ENCODE measurements at places on chromosomes 5 and 9.

DNA sequence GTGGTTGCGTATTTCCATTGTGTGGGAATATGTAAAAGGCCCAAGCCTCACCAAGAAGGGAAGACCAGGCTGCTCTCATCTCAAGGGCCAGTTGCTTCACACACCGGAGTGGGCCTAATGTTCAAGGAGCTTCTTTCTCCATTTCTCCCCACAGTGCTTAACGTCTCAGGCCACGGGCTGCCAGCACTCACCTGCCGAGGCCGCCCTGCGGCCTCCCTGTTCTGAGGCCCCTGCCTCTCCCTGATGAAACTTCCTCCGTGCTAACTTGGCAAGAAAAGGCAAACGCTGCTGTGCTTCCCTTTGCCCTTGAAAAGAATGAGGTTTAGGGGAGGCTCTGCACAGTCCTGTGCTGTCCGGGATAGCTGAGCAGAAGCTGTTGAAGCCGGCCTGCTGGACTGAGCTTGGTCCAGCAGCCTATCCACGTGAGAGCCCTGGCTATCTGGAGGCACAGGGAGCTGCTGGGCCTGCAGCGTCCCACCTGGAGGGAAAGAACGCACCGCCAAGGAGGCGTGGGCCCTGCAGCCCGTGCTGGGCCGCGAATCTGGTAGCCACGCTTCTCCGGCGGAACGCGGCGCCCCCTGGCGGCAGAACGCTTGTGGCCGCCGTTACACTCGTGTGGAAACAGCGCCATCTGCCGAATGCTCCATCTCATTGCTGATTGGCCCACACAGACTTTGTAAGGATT, 73.5 kb upstream of the PRSS3 start:
- peak; percentile 80 for DNase-seq

- no peak for DNase-seq
Observed at GRCh38 chr9:125495172-125496119, 211.6 kb downstream of the MAPKAP1 start.

- no peak for DNase-seq
Observed at GRCh38 chr5:149561848-149562247, 10.6 kb upstream of the CSNK1A1 start.

GRCh38 chr9:126838055-126838811, 22.2 kb upstream of the ZBTB34 start:
- no peak for DNase-seq

- DNase-seq: no peak
Observed at GRCh38 chr5:5104550-5104949, 35.6 kb upstream of the ADAMTS16 start.

DNA sequence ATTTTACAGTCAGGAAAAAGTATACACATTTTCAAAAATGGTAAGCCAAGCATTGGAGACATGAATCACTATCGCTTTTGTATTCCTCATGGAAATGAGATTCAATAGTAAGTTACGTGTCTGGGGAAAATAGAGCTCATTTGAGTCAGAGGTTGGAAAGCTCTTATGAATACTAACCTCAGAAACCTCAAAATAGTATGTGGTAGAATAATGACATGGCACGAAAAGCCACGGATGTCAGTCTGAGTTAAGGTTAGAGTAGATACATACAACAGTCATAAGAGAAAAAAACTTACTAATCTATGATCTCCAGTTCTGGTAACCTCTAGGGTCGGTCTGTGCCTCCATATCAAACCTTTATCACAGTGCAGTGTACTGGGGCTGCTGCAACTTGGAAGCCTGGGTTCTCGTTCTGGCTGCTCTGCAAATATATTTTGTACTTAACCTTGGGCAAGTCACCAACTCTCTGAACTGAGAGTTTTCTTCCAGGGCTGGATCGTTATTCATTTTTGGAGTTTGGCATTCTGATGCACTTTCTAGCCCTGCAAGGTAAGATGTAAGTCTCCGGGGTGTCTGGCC, 31.8 kb downstream of the MAP1B start:
- peak; percentile 3 for DNase-seq

GRCh38 chr9:124941679-124942561, 1.0 kb upstream of the GOLGA1 start:
- DNase-seq: peak; percentile 52

DNA sequence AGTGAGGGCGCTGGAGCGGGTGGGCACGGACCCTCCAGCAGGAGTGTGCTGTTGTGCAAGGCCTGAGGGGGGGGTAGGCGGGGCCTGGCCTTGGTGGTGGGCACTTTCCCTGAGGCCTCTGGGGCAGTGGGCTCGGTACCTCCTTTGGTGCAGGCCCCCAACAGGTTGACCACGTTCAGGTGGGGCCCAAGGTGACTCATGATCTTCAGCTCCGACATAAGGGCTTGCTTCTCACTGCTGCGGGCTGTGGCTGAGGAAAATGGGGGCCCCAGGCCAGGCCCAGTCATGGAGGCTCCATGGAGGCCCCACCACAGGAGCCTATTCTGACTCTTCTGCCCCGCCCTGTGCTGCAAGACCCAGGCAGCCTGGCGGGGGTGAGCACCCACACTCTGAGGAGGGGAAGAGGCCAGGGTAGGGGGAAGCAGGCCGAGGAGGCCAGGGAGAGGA, 31.5 kb downstream of the PDGFRB start:
- no peak for DNase-seq

DNA sequence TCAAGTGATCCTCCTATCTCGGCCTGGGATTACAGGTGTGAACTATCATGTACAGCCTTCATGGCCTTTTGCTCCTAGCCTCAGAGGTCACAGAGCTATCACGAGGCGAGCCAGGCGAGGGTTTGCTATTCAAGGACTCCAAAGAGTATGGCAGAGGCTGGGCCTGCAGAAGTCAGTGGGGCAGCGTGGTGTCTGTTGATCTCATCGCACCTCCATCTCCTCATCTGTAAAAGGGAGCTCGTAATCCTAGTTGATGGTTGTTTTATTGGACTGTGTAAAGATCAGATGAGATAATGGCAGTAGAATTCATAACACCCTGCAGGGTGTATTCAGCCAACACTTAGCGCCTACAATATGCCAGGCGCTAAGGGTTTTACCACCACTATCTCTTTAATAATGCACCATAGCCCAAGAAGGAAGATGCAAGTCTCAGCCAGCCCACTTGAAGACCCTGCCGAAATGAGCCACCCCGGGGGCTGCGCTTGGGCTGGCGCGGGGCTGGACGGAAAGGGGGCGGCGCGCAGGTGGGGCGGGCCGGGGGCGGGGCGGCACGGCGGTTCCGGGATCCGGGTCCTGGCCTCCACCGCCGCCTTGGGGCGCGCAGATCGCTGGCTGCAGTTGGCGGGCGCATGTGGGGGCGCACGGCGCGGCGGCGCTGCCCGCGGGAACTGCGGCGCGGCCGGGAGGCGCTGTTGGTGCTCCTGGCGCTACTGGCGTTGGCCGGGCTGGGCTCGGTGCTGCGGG, at the start of gene GALNT12:
GALNT12 (plus strand) TSS at position 601 of the 744 bp plus-strand sequence; CDS start at position 630, 29 bp downstream.
- DNase-seq: no peak

GRCh38 chr5:39767916-39768315, 343.1 kb upstream of the DAB2 start:
- DNase-seq: no peak

DNA sequence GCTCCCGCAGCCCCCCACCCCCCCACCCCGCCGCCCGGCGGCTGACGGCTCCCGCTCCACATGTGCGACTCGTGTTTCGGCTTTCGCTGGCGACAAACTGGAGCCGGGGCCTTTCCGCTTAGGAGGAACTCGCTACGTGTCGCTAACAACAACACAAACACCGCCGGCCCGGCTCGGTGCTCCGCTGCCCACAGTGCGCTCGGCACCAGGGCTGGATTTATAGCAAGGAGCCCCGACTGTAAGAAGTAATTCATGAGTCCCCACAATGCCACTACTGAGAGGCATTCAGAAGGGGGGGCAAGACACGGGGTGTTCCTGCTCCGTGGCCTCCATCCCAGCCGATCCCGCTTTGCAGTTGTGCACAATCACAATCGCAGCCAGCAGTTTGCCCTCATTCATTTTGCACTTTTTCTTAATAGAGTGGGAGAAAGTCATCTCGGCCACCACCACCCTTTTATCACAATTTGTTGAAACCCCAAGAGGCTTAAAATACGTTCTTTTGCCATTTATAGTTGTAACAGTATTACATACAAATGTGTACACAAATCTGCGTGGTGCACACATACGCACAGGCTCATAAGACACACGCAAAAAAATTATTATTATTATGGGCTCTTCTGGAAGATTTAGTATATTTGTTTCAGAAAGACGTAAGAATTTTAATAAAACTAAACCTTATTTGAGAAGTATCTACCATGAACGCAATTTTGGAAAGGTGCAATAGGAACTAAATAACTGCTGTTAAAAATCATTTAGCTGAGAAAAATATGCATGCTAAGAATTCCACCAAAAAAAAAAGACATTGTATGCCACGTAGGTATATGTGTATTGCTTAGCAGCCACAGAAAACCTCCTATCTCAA, 48.1 kb downstream of the EBF1 start:
- no peak for DNase-seq

- no peak for DNase-seq
Observed at GRCh38 chr5:7251132-7251531, 144.8 kb upstream of the ADCY2 start.

- DNase-seq: no peak
Observed at GRCh38 chr5:113917997-113918396, 404.5 kb downstream of the YTHDC2 start.

GRCh38 chr5:101561018-101561417, 657.9 kb upstream of the ST8SIA4 start:
- no peak for DNase-seq

- no peak for DNase-seq
Observed at GRCh38 chr5:132481596-132482211, 8.9 kb downstream of the IRF1 start.

GRCh38 chr9:84271531-84271900, 69.0 kb downstream of the SLC28A3 start:
- no peak for DNase-seq

DNA sequence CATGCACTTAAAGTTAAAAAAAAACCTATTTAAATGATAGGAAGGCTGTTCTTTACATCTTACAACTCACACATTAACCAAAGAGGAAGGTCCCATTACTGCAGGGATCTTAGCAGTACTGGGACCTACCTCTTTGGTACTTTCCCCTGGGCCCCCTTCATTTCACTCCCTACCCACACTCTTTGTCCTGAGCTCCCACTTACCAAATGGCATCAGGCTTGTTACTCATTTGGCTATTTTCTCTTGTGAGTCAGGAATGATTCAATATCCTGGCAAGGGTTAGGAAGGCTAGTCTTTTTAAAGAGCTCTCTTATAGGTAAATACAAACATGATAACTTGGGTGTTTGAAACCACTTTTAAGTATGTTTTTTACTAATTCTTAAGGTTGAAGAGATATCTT, 117.4 kb upstream of the ELL2 start:
- no peak for DNase-seq

DNA sequence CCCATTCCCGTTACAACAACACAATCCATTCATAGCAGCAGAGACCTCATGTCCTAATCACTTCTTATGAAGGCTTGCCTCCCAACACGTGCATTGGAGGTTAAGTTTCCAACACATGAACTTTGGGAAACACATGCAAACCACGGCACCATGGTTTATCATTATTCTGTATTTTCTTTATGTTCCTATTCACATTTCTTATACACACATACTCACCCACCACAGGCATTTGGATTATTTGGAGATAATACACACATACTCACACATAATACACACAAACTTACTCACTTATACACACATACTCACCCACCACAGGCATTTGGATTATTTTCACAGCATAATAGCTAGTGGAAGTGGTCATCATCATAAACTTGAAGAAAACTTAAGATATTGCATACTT, 75.6 kb downstream of the C7 start:
- DNase-seq: no peak

GRCh38 chr9:98130576-98131228, 11.7 kb upstream of the TRIM14 start:
- no peak for DNase-seq

DNA sequence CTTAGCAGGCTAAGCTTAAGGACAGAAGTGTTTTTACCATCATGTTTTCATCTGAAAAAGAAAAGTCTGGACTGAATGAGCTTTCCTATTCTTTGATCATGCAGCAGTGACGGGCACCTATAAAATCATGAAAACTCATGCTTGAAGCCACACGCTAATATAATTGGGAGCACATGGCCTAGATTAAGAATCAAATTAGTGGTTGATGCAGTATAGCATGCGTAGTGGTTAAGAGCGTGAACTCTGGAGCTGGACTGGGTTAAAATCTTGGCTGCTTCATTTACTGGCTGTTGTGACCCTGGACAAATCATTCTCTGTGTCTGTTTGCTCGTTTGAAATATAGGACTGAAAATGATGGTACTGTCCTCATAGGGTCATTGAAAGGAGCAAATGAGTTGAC, 49.9 kb upstream of the IL13 start:
- no peak for DNase-seq
